Renal cortical epithelial cell (primary cell): ENCODE measurements at places on chromosomes 7 and 10.
A peak's percentile ranks its signal among the peaks of the same experiment; 100 is the strongest.

DNA sequence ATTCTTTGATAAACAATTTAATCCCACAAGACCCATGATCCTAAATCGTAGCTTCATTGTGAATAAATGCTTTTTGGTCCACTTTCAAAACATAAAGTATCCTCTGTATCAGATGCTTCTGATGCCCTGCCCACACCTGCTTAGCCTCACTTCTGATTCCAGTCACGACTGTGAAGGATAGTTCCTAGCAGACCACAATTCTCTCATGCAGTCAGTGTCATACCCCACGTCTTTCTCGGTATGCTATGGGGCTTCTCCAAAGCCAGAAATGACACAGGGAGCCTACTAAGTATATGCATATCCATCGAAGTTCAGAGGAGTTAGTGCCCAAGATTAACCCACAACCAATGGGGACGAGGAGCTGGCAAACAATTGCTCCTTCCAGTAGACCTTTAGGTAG, 27.6 kb upstream of the CTNNA3 start:
- DNase-seq: no peak

GRCh38 chr7:11753433-11753832, 78.6 kb downstream of the THSD7A start:
- DNase-seq: no peak

DNA sequence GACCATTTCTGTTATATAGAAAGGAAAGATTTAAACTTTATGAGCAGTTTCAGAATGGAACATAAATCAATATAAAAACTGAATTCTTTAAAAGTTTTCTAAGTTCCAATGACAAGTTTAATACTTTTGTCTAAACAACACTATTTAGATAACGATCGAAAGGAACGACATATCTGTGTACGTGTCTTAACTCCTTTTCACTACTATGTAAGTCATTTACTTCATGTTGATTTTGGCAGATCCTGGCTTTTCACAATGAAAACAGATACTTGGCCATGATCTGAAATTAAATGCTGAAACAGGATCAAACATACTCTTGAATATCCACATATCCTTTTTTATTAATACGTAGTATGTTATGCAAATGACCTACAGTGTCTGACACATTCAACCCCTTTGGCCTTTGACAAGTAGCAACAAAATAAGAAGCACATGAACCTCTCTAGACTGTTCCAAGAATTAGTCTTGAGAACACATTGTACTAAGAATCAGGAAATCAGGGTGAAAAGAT, 41.9 kb downstream of the RNLS start:
- DNase-seq: peak; percentile 20

DNA sequence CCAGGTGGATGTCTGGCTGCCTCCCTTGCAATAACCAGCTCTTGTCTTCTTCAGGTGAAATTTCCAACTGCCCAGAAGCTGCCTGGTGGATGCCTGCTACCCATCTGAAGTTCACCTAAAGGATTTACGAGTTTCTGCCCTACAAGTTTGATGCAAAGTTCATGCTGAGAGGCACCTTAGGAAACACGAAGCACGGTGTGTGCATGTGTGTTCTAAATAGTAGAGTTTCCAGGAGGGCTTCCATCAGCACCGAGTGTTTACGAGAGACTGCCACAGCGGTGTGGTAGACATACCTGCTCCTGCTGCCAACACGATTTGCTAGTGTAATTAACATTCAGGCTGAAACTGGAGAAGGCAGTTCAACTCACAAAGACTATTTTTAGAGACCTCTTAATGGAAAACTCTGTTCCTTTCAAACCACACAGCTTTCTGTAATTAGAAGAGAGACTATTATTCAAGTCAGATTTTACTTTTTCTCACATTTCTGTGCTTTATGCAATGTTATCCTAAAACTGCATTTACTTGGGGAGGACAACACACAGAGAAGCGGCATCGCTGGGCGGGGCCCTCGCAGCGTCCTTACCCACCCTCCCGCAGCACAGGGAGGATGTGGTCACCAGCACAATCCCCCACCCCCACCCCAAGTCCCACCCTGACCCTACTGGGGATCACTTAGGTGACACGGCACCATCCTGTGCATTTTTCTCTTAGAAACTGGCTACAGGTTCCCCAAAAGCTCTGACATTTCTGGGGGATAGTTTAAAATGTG, 15.5 kb upstream of the CPXM2 start:
- no peak for DNase-seq

GRCh38 chr10:130960531-130960930, 351.0 kb downstream of the TCERG1L start:
- no peak for DNase-seq

GRCh38 chr7:158054611-158055010, 533.0 kb downstream of the PTPRN2 start:
- DNase-seq: no peak

DNA sequence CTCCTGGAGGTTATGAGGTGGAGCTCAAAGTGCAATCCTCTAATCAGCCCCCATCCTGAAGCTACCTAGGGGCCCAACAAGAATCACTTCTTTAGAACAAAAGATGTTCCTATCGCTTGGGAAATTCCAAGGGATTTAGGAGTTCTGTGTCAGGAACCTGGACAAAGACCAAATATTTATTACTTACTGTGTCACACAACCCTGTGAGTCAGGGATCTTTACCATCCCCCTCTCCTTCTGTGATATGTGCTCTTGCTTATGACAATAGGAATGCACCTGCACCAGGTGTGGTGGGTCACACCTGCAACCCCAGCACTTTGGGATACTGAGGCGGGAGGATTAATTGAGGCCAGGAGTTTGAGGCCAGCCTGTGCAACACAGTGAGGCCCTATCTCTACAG, 485.8 kb downstream of the PLXDC2 start:
- DNase-seq: peak; percentile 3

GRCh38 chr7:122676466-122676865, 22.5 kb downstream of the RNF133 start:
- DNase-seq: no peak

DNA sequence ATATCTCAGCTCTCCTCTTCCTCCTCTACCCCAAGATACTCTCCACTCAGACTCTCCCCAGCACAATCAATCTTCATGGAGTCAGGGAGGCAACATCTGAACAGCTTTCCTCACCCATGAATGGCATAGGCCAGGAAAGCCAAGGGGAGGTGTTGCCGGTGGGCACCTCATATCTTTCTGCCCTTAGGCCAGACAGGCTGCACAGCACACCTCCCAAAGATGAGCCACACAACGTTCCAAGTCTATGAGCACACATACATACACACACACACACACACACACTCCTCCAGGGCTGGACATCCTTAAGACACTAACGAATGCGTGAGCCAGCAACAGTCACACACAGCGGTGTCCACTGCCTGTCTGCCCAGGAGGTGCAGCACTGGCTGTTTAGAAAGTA, 17.7 kb downstream of the COBL start:
- DNase-seq: no peak

DNA sequence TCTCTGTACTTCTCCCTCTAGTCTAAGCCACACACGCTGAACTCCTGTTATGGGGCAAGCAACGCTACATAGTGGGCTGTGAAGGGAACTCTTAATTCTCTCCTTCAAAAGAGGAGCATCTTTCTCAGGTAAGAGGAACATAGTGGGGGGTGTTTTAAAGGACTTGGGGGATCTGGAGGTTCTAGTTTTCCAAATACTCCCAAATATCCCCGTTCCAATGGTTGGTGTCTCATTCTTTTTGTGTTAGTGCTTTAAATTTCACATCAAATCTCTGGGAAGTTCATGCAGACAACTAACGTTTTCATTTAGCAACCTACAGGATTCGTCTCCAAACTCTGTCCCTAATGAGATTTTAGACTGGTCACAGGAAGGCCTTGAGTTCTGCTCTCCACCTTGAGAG, 12.4 kb upstream of the WDR86 start:
- no peak for DNase-seq

GRCh38 chr10:127909716-127910463, 3.0 kb downstream of the PTPRE start:
- DNase-seq: no peak

DNA sequence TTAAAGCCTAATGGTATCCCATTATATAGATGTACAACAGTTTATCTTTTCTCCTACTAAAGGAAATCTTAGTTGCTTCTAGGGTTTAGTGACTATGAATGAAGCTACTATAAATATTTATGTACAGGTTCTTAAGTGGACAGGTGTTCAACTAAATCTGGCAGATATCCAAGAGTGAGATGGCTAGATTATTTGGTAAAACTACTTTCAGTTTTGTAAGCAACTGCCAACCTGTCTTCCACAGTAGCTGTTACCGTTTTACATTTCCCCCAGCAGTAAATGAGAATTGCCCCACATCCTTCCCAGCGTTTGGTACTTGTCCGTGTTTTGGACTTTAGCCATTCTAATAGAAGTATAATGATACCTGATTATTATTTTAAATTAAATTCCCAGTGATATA, 144.9 kb upstream of the MAGI2 start:
- peak; percentile 13 for DNase-seq

DNA sequence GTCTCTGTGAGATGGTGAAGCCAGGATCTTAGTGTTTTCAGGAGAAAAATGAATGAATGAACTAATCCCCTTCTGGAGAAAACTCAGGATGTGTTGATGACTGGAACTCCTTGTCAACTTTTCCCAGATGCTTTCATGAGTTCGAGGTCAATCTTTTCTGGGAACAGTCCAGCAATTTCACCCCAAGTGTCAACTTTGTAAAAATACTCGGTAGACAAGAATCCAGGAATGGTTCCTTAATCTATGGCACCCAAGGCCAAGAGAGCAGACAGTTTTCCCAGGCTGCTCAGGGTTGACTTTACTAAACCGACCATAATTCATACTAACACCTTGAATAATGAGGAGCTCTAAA, 31.1 kb upstream of the LYZL1 start:
- DNase-seq: no peak

- DNase-seq: peak; percentile 74
These were observed 240.1 kb downstream of the ELMO1 start for GRCh38 chr7:37208528-37208927.

GRCh38 chr7:71325151-71325550, 193.2 kb downstream of the GALNT17 start:
- no peak for DNase-seq
